ENCODE measurements at places on chromosomes 5 and 9.
A peak's percentile ranks its signal among the peaks of the same experiment; 100 is the strongest.

GRCh38 chr5:132266031-132266835 lies 8.7 kb downstream of the PDLIM4 start:
- DNase-seq = no peak

- DNase-seq = no peak
Observed at GRCh38 chr5:174459071-174459702, 265.2 kb upstream of the MSX2 start.

DNA sequence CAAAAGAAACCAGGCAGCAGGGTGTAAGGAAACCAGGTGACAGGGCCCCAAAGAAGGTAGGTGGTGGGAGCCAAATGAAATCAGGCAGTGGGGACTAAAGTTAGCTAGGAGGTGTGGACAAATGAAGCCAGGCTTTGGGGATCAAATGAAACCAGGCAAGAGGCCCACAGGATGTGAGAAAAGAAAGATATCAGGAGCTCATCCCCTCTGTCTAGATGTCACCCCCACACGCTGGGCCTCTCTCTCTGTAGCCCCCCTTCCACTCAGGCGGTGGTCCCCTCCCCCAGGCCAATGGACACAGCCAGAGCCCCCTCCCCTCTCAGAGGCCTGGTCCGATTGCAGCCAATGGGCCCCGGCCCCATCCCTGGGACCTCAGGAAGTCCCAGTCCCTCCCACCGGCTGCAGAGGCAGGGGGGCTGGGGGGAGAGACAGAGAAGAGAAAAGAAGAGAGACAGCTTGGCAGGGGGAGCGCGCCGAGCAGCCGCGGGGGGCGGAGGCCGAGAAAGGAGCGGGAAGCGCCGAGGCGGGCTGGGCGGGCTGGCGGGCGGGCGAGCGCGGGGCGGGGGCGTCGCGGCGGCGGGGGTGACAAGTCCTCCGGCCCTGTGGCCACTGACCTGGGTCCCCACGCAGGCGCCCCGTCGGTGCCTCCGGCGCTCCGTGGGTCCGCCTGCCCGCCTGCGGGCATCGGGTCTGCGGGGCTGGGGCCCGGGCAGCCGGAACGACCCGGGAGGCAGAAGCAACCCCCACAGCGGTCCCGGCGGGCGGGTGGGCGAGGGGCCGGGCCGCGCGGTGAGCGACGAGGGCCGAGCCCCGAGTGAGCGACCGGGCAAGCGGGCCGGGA lies 11.9 kb downstream of the CNTFR start:
- DNase-seq = no peak

DNA sequence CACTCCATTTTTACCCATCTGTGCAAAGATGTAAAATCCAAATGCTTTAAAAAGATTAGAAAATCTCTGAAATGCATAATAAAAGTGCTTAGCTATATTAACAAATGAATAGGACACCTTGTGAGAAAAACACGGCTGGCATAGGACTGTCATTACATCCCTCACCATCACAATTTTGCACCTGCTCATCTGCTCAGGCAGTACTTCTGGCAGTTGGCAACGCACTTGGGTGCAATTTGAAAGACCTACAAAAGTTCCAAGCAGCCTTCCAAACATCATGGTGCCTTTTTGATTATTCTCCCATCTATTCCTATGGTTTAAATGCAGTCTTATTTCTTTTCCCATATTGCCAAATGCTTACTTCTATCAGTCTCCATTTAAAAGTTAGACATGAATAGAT lies 501.8 kb downstream of the ENC1 start:
- DNase-seq = no peak

DNA sequence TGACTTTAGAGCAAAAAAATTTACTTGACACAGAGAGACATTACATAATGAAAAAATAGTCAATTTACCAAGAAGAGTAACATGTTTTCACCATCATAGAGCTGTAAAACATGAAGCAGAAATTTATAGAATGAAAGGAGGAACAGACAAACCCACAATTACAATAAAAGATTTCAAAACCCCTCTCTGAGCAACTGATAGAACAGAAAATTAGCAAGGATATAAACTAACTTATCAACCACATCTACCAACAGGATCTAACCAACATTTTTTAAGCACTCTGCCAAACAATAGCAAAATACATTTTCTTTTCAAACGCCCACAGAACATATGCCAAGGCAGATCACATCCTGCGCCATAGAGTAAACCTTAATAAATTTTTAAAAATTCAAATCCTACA lies 17.9 kb downstream of the SLCO4C1 start:
- DNase-seq = no peak

GRCh38 chr9:76610011-76610352 lies 151.0 kb downstream of the GCNT1 start:
- peak; percentile 76 for DNase-seq

GRCh38 chr5:134003817-134004625 lies 754 bp downstream of the VDAC1 start:
- peak; percentile 67 for DNase-seq

GRCh38 chr9:78212868-78213267 lies 23.0 kb upstream of the CEP78 start:
- no peak for DNase-seq

- peak; percentile 49 for DNase-seq
Observed at GRCh38 chr5:177362610-177363507, 5.1 kb downstream of the RGS14 start.

GRCh38 chr5:51604324-51604723 lies 221.1 kb downstream of the ISL1 start:
- no peak for DNase-seq

- no peak for DNase-seq
Observed at GRCh38 chr9:86413971-86414880, 60.0 kb upstream of the TUT7 start.

DNA sequence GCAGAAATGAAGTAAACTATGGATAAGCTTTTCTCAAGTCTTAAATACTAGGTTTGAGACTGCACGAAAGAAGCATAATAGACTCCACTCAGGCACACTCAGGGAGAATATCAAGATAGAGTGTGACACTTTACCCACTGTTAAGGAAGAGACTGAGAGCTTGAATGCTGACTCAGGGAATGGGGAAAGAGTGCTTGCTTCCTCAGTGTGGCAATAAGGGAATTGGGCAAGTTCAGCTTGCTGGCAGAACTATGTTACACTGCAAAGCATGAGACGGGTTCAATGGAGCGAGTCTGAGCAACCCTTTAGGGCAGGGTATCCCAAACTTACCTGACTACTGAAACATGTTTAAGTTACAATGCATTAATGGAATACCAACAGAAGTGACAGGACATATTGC lies 237.7 kb upstream of the MEF2C start:
- peak; percentile 5 for DNase-seq

GRCh38 chr9:87064311-87064710 lies 117.0 kb upstream of the GAS1 start:
- no peak for DNase-seq

- no peak for DNase-seq
Observed at GRCh38 chr5:91033370-91033769, 349.7 kb downstream of the ARRDC3 start.

GRCh38 chr9:75644649-75645048 lies 245.8 kb upstream of the PCSK5 start:
- DNase-seq = no peak

- DNase-seq = no peak
Observed at GRCh38 chr5:5202321-5202720, 62.2 kb downstream of the ADAMTS16 start.

- no peak for DNase-seq
Observed at GRCh38 chr5:167949435-167949834, 342.0 kb upstream of the WWC1 start.

DNA sequence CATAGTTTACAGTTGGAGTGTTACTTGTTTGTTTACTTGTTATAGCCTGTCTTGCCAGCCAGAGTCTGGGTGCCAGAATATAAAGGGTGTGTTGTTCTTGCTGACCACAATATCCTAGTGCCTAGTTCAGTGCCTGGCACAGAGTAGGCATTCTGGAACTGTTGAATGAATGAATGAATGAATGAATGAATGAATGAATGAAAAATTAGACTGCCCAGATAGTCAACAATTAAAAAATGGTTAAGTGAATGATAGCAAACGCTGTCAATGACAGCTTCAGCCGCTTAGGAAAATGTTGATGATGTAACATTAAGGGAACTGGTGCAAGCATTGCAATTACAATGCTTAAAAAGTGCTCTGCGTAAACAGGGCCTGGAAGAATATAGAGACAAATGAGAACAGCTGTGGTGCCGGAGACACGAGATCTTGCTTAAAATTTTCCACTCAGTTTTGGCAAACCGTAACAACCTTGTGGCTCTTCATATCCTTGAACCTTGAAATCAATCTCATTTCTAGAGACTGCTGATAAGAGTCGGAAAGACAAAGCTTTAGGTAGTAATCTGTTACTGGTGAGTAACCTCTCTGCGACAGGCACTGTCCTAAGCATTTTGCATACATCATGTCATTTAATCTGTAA lies 4.7 kb upstream of the TTLL11 start:
- DNase-seq = no peak

DNA sequence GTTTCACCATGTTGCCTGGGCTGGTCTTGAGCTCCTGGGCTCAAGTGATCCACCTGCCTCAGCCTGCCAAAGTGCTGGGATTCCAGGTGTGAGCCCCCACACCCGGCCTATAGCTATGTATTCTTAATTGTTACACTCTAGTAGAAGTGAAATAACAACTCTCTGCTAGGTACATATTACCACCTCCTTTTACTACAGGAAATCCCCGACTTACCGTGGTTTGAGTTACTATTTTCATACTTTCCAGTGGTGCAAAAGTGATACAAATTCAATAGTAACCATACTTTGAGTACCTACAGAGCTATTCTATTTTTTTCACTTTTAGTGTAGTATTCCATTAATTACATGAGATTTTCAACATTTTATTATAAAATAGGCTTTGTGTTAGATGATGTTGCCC lies 719 bp downstream of the ARL14EPL start:
- no peak for DNase-seq

DNA sequence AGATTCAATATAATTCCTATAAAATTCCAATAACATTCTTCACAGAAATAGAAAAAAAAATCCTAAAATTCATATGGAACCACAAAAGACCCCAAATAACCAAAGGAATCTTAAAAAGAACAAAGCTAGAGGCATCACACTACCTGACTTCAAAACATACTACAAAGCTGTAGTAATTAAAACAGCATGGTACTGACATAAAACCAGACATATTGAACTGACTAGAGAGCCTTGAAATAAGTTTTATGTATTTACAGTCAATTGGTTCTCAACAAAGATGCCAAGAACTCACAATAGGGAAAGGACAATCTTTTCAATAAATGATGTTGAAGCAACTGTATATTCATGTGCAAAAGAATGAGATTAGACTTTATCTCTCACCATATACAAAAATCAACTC lies 36.9 kb downstream of the BTNL9 start:
- DNase-seq = no peak

GRCh38 chr5:57316798-57317327 lies 143.0 kb downstream of the GPBP1 start:
- DNase-seq = no peak

GRCh38 chr9:92257327-92257726 lies 36.2 kb downstream of the IARS1 start:
- DNase-seq = no peak

DNA sequence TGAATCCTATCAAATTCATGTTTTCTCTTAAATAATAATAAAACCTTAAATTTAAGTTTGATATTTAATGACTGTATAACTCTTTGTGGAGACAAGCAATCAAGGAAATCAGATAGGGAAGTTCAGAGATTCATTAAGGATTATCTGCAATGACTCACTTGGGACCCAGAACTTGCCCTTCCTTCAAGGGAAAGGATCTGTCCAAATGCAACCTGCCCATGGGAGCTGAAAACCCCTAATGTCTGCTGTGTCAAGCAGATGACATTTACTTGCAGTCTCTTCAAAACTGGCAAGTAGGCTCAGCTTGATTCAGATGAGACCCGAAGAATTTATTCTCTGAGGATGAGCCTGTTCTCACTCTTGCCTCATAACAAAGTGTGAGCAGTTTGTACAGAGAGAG lies 1577.6 kb downstream of the EFNA5 start:
- DNase-seq = no peak

GRCh38 chr5:132839426-132840301 lies 9.2 kb upstream of the SHROOM1 start:
- no peak for DNase-seq

- DNase-seq = no peak
Observed at GRCh38 chr5:113034182-113034773, 57.7 kb downstream of the DCP2 start.

DNA sequence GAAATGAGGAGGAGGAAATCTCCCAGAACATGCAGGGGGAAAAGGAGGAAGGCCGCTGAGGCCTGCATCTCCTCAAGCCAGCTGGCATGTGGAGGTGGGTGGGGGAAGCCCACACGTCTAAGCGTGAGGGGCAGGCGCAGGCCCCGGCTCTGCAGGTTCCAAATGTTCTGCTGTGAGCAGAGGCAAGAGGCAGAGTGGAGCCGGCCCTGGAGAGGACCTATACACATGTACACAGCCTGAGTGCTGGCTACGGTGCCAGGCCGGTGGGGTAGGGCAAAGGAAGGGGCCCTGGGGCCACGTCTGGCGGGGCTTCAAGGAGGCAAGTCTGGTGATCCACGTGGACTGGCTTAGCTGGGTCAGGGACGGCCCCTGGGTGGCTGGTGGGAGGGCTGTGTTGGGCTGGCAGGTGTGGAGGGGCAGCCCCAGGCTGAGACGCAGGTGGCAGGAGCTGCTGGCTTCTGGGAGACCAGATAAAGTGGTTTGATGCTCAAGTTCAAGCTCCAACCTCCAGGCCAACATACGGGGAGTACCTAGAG lies 26.4 kb downstream of the LPCAT1 start:
- DNase-seq = no peak
